ENCODE measurements at places on chromosomes 12 and 14. TPM values are rescaled to one million over a fixed set of nuclear protein-coding genes. Genes with fewer than 3 reads are reported as not detected.

DNA sequence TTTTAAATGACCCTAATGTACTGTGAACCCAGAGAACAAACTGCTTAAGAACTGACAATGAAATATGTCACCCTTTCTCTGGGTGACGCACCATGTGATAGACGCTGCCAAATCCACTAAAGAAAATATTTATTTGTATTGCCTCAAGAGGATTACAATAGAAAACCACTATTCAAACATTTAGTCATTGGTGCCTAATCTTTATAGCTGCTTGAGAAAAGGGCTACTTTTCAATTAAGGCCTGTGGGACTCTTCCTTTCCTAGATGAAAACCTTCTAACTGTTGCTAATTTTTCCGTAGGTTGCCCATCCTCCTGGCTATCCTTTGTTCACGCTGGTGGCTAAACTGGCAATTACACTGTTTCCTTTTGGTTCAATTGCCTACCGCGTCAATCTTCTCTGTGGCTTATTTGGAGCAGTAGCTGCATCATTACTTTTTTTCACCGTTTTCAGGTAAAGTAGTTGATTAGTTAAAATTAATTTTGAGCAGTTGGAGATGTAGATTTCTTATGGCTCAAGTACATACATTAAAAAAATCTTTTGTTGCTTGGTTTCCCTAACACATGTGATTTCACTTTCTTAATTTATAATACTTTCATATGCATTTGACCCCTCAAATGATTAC is 6.0 kb downstream of the TMEM260 start:
- no peak overlapping the region for H3K27ac ChIP-seq
- H3K27me3 ChIP-seq, result no peaks in the 10 kb centered on the region
- no peaks in the 10 kb centered on the region for H3K36me3 ChIP-seq
- H3K4me3 ChIP-seq, result no peak overlapping the region

Gene FSCB
- total RNA-seq, result not detected

GRCh38 chr12:49917166-49917787 is 13.6 kb upstream of the FAIM2 start:
- H3K4me3 ChIP-seq, result no peak overlapping the region
- no peaks in the 10 kb centered on the region for H3K27me3 ChIP-seq
- no peak for DNase-seq

DNA sequence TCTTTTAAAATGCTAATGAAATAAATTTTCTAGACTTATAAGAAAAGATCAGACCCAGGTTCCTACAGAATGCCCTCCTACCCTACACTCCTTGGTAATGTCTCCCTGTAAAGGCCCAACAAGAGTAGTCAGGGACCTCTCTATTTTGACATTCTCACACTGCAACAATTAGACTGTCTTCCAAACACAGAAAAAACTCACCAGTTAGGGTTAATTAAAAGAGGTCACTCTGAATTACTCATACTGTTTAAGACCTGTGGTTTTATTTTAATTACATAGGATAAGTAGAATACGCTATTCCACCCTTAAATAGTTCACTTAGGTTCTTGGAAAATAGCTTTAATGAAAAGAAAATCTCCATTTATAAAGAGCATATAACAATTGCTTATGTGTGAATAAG is 142.4 kb downstream of the ITPR2 start:
- no peaks in the 10 kb centered on the region for H3K27me3 ChIP-seq
- no peaks in the 10 kb centered on the region for H3K4me1 ChIP-seq
- no peak overlapping the region for H3K27ac ChIP-seq

GRCh38 chr14:74593241-74593953 is 18.6 kb downstream of the LTBP2 start:
- H3K27ac ChIP-seq, result no peak overlapping the region
- DNase-seq, result no peak
- no peaks in the 10 kb centered on the region for H3K4me1 ChIP-seq
- H3K36me3 ChIP-seq, result no peaks in the 10 kb centered on the region

DNA sequence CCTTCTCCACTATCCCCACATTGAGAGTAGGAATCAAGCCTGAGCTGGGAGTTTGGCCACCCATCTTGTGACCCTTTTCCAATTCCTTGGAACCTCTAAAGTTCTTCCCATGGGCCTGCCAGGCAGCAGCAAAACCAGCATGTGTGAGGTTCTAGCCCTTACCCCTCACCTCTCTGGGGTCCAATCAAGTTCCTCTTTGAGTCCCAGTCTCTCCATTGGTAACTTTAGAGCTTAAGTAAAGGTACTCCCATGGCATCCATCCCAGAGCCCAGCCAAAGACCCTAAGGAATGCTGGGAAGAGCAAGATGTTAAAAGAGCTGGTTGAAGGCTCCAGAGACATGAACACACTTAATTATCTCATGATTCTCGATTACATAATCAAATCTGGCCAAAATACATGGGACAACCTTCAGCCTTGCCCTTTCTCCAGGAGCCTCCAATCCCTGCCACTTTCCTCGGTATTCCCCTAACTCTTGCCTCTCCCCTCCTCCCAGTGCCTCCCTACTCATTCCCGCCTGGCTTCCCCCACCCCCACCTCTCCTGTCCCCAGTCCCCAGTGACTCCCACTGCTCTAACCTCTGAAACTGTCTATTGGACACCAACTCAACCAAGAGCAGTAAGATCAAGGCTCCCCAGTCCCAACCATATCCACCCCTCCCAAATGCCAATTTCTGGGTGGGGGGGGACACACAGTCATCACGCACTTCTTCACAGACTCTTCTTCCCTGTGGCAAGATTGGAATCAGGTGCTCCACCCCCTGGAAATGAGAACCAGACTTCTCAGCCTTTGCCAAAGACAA is 4.8 kb upstream of the TNS2 start:
- peaks cover 7% of the 10 kb centered on the region for H3K4me1 ChIP-seq
- H3K4me3 ChIP-seq, result no peak overlapping the region
- no peaks in the 10 kb centered on the region for H3K27me3 ChIP-seq
- no peak for DNase-seq
- H3K27ac ChIP-seq, result no peak overlapping the region
- H3K36me3 ChIP-seq, result no peaks in the 10 kb centered on the region

Gene SLC7A8
- 2.5 TPM for total RNA-seq

Gene CCDC196
- not detected for total RNA-seq

GRCh38 chr12:93913845-93914244 is 234.5 kb upstream of the PLXNC1 start:
- DNase-seq, result no peak
- H3K36me3 ChIP-seq, result no peaks in the 10 kb centered on the region
- no peaks in the 10 kb centered on the region for H3K4me1 ChIP-seq

Gene ACOT6
- not detected for total RNA-seq

GRCh38 chr12:10891937-10892336 is 7.9 kb upstream of the PRH1 start:
- H3K36me3 ChIP-seq, result no peaks in the 10 kb centered on the region
- no peak overlapping the region for H3K4me3 ChIP-seq
- no peaks in the 10 kb centered on the region for H3K27me3 ChIP-seq
- DNase-seq, result no peak
- no peaks in the 10 kb centered on the region for H3K4me1 ChIP-seq

DNA sequence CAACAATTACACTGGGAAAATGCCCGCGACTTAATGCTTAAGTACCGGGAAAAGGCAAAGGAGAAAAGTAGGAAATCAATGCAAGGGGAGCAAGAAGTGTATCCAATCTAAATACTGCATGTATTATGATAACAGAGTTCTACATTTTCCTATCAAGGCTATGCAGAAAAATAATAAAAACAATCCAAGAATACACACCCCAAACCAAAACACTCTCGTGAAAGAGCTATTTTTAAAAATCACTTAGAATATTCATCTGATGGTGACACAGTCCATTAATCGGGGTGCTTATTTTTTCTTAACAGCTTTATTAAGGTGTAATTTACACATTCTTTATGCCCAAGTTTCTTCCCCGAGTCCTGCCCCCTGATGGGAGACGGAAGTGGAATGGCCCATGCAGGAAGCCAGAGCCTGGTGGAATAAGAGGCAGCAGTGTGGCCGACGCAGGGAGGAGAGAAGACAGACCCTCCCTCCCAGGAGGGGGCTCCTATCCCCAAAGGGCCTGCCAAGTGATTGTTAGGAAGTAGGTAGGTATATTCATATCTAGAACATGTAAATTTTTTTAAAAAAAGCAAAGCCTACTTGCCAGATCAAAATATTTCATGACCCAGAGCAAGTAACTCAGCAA is 174.3 kb downstream of the FOXN3 start:
- H3K27me3 ChIP-seq, result no peaks in the 10 kb centered on the region
- no peaks in the 10 kb centered on the region for H3K36me3 ChIP-seq
- no peak for DNase-seq

GRCh38 chr12:117518594-117519270 is 157.3 kb upstream of the NOS1 start:
- DNase-seq, result no peak
- H3K4me1 ChIP-seq, result no peaks in the 10 kb centered on the region
- H3K36me3 ChIP-seq, result no peaks in the 10 kb centered on the region
- H3K27ac ChIP-seq, result no peak overlapping the region

DNA sequence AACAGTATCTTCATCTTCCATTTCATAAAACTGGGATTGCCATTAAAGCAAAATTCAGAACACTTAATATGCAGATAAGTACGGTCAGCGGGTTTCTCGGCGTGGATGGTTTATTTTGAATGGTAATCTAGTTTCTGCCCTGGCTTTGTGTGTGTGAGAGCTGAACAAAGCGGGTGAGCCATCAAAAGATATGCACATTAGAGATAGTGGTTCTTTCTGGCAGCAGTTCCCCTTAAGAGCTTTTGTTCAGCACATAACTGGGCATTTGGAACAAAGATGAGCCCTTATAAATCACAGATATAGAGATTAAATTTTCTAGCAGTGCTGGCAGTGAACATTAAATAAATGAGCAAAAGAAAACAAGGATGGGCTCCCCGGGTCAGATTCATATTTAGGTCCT is 207.5 kb downstream of the CALM1 start:
- H3K4me1 ChIP-seq, result no peaks in the 10 kb centered on the region
- DNase-seq, result no peak
- H3K4me3 ChIP-seq, result no peak overlapping the region
- H3K27me3 ChIP-seq, result no peaks in the 10 kb centered on the region
- no peak overlapping the region for H3K27ac ChIP-seq

Gene OAS3
- total RNA-seq, result 12.5 TPM

DNA sequence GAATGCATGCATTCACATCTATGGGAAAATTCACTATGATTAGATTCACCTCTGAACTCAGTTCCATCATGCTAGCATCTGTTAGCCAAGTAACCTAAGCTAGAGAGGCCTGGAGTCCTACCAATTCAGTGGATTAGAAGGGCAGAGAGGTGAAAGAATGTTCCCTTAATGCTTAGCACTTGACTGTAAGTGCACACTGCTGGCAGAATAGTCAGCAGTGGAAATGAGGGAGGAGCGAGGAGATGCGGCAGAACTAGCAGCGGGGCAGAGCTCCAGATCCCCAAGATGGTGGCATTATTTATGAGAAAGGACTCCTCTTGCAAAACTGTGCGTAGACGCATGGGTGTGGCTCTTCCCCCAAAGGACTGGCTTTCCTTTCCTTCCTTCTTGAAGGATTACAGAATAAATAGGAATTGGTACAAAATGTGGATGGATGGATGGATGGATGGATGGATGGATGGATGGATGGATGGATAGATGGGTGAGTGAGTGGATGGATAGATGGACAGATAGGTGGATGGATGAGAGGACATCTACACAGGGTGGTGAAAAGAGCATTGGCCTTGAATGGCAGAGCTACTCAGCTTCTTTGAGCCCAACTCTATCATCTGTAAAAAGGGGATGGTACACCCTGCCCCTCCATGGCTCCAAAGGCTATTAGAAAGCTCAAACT is 227.2 kb downstream of the CHST11 start:
- peaks cover 78% of the 10 kb centered on the region for H3K4me1 ChIP-seq
- H3K27me3 ChIP-seq, result no peaks in the 10 kb centered on the region
- no peak for DNase-seq
- no peak overlapping the region for H3K27ac ChIP-seq
- no peaks in the 10 kb centered on the region for H3K36me3 ChIP-seq

DNA sequence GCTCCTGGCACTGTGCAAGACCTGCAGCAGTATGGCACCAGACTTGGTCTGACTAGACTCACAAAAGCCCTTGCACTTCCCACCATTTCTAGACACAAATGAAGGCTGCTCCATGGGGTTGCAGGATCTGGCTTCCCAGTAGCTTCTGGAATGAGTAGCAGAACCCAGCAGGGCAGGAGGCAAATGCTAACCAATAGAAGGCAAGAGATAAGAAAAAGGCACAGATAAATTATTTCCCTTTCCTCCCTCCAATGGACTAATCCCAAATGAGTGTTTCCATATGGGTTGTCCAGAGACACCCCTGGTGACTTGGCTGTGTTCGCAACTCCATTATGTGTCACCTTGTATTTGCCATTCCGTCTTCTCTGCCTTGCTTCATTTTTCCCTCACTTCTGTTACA is 49.7 kb downstream of the KIF21A start:
- no peak overlapping the region for H3K4me3 ChIP-seq
- no peak overlapping the region for H3K27ac ChIP-seq
- H3K36me3 ChIP-seq, result no peaks in the 10 kb centered on the region
- no peaks in the 10 kb centered on the region for H3K4me1 ChIP-seq
- no peak for DNase-seq
- no peaks in the 10 kb centered on the region for H3K27me3 ChIP-seq

- no peaks in the 10 kb centered on the region for H3K27me3 ChIP-seq
- H3K4me1 ChIP-seq, result no peaks in the 10 kb centered on the region
- no peaks in the 10 kb centered on the region for H3K36me3 ChIP-seq
- no peak for DNase-seq
Observed at GRCh38 chr14:100911665-100912316, 8.3 kb upstream of the RTL1 start.

Gene CCND2
- 792 TPM for total RNA-seq

DNA sequence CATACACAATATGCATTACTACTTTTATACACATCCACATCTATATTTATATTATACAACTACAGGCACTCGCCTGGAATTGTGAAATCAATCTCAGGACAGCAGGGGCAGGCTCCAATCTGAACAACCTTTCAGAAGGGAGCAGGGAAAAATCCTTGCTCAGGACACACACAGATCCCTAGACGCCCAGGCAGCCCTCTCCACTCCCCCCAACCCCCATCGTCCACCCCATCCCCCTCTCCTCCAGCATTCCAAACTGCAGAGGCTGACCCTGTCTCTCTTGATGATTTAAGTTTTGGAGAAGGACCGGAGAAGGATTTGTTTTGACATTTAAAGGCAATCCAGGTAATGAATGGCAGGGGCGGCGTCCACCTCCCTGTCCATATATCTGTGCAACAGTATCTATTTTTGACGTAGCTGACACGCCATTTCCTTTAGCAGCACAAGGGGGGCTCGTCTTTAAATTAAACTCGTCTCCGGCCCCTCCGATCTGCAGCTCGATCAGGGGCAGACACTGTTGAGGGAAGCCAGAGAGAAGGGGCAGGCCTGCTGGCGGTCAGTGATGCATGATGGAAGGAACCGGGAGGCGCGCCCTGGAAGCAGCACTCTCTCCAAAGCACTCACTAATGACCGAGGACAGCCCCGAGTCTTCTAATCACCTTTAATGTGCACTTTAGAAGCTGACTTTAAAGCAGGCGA is 95.0 kb upstream of the TBX5 start:
- no peaks in the 10 kb centered on the region for H3K27me3 ChIP-seq
- H3K4me1 ChIP-seq, result no peaks in the 10 kb centered on the region
- no peaks in the 10 kb centered on the region for H3K36me3 ChIP-seq
- no peak for DNase-seq

Gene CDCA3
- 37.6 TPM for total RNA-seq

GRCh38 chr14:69049675-69050074 is 70.6 kb upstream of the ACTN1 start:
- no peaks in the 10 kb centered on the region for H3K4me1 ChIP-seq

Measured in CD8-positive, alpha-beta memory T cell (primary cell).